Activated T-cell treated with anti-CD3 and anti-CD28 coated beads, Interleukin-2, amount 50 U/mL, for 1 hour (primary cell): ENCODE measurements at places on chromosomes 1 and 21.
A peak's percentile ranks its signal among the peaks of the same experiment; 100 is the strongest.

- DNase-seq, result no peak
Observed at GRCh38 chr1:61520401-61520800, 204.5 kb downstream of the TM2D1 start.

DNA sequence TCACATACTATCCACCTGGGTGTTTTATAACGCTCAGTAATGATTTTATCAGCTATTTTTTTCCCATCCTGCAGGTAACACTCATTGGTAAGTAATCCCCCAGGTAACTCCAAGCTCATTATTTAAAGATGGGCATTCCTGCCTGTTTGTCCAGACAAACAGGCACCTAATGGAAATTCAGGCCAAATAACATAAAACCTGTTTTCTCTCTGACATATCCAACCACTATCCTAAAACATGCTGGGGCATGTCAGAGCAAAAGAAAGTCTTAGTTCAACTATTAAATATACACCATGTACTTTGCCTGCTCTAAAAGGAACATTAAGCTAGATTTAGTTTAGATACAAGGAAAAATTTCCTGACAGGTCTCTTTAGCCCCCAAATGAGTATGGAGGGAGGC lies 987.7 kb downstream of the TTLL7 start:
- DNase-seq, result no peak

- no peak for DNase-seq
Observed at GRCh38 chr1:182283746-182284544, 107.6 kb downstream of the GLUL start.

DNA sequence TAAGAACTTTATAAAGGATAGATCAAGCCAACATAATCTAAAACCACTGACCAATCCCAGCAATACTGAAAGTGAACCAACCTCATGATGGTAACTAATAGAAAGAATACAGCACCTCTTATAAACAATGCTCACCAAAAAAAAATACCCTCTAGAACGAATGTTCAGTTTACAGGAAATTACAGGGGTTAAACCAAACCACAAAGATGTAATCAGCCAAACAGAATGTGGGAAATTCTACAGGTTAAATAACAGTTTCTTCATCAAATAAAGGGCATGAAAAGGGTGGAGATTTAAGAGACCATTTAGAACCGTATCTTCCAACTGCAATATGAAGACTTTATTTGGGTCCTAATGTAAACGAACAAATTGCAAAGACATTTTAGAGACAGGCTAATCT lies 30.4 kb downstream of the ARID4B start:
- no peak for DNase-seq

DNA sequence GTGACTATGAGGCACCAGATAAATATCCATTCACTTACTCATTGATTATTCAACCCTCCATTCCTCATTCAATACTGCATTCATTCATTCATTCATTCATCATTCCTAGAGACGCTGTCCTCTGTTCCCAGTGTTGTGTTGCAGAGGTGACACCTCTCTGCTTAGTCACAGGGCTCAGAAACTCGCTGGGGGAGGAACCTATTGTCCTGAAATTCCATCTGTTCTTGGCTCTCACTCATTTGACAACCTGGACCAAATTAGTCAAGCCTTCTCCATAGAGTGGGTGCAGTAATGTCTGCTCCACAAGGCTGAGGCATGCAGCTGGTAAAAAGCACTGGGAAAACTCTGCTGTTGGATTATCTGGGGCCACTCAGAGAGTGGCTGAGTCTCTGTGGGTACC lies 49.7 kb downstream of the MYOM3 start:
- no peak for DNase-seq

- no peak for DNase-seq
Observed at GRCh38 chr1:85330214-85330631, 53.8 kb upstream of the BCL10 start.

GRCh38 chr1:235017719-235018118 lies 110.9 kb downstream of the TOMM20 start:
- no peak for DNase-seq

DNA sequence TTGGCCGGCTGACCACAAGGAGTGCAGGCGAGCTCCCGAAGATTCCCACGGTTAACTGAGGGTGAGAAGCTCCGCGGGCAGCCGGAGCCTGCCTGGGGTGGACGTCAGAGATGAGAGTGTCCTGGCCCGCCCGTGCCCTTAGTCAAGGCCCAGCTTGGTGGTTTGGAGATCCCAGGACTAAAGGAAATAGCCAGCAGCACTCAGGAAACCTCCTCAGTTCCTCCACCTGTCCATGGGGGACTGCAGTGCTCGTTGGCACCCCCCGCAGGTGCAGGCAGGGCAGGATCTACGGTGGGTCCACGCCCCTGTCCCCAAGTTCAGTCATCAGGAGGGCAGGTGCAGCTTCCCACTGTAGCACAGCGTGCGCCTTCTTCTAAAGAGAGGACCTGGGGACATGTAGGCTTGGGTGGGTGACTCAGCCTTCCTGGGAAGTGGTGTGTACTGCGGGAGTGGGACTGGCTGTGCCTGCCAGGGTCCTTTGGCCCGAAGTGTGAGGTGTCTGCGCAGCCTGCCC lies 32.5 kb downstream of the SLX9 start:
- no peak for DNase-seq

DNA sequence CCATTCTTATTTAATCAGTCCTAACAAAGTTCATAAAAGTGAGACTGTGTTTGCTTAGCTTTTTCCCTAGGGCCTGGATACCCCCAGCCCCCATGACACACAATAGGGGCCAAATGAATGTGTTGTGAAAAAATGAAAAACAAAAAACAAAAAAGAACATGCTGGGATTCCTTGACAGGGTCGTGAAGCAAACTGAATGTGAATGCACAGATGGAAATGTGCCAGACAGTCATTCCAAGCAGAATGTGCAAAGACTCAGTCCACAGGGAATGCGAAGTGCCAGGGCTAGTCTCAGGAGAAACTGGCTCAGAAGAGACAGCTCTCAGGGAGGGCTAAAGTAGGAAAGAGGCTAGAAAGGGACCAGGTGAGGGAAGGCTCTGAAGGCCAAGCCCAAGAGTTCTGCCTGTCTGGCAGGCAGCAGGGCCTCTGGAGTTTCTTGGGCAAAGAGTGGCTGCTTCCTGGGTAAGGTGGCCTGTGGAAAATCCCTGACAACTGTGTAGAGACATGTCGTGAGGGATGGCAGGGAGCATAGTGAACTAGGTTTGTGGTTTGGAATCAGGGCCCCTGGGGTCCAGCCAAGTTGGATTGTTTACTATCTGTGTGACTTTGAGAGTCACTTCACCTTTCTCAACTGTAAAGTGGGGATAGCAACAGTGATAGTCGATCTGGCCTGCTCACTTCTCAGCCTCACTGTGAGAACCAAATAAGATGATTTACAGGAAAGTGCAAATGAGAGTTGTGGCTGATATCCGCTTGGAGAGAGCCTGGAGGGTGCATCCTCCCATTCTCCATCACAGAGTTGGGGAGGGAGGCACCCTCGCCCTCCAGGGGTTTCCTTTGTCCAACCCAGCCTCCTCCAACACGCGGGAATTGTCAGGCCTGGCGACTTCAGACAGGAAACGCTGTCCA lies 1.2 kb upstream of the ADAM15 start:
- no peak for DNase-seq

DNA sequence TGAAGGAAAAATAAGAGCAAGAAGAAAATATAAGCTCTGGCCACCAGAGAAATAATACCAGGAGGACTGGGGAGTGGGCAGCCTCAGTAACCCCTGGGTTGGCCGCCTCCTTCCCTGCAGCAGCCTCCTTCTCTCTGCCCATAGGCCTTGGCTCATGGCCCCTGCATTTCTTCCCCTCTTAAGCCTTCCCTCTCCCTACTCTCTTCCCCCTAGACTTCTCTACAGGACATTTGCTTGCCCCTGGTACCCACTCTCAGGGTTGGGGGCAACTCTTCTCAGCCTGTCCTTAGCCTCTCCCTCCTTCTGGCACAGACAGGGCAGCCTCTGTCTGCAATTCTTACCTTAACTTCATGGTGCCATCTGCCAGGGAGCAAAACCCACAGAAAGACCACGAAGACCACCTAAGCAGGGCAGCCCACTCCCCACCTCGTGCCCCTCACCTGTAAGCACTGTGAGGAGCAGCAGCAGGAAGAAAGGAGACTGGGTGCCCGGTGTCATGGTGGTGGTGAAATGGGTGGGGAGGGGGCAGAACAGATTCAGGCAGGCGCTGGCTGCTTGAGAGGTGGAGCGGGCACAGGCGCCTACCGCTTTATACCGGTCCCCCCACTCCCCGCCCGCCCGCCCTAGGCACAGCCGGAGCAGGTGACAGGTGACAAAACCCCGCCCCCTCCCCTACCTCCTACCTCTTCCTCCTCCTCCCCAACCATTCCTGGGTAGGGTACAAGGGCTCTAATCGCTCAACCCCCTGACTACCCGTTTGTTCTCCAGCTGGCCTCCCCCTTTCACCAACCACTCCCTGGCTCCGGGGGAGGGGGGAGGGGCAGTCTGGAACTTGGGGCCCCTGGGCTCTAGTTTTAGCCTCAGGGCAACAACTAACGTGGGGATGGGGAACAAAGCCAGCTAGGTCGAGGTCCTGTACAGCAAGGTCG lies 15.1 kb downstream of the THBS3 start:
- DNase-seq, result no peak

- DNase-seq, result no peak
Observed at GRCh38 chr1:35278886-35279554, 10.5 kb downstream of the ZMYM4 start.

DNA sequence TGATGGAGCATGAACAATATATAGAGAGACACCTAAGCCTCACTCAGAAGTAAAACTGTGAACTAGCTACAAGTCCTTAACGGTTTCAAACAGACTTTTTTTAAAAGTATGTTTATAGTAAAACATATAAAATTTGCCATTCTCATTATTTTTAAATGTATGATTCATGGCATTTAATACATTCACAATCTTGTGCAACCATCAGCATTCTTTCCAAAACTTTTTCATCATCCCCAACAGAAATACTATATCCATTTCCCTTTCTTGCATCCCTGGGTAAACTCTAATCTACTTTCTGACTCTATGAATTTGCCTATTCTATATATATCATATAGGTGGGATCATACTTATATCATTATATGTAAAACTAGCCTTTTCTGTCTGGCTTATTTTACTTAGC lies 25.5 kb downstream of the EVI5 start:
- DNase-seq, result no peak

DNA sequence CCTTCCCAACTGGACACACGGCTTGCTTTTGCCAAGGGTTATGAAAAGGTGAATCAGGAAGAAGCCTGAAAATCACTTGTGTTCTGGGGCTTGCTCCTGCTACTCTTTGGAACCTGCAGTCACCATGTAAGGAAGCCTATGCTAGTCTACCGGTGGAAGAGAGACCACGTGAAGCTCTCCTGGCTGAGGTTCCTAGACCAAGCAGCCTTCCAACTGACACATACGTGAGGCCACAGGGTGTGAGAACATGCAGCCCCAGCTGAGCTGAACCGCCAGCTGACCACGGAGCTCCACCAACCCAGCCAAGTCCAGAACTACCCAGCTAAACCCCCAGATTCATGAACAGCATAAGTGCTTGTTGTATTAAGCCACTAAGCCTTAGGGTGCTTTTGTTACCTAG lies 72.8 kb upstream of the KRTAP19-8 start:
- no peak for DNase-seq

GRCh38 chr21:39232861-39233291 lies 49.6 kb upstream of the PSMG1 start:
- DNase-seq, result no peak

DNA sequence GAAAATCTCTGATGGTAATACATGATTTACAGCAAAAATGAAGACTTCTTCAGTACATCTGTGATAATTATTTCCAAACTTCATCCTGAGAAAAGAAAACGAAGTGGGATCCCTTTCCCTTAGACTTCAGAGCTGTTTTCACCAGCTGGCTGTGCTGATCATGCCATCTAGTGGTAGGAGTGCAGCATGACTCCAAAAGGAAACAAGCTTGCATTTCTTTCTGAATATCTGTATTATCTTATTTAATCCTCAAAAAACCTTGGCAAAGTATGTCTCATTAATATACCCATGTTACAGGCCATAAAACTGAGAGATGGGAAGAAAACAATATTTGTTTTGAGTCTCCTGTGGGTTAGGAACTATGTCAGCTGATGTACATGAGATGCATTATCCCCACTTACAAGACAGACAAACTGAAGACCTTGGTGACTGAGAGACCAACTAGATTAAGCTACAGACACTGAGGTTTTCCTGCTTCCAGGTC lies 9.8 kb upstream of the GJA8 start:
- no peak for DNase-seq

- DNase-seq, result no peak
Observed at GRCh38 chr21:42125571-42126544, 54.7 kb downstream of the UMODL1 start.

- DNase-seq, result no peak
Observed at GRCh38 chr1:241839369-241839979, 8.5 kb upstream of the EXO1 start.

GRCh38 chr1:22416555-22417454 lies 34.8 kb upstream of the ZBTB40 start:
- peak; percentile 75 for DNase-seq

GRCh38 chr1:57188168-57188567 lies 222.4 kb upstream of the C8B start:
- no peak for DNase-seq

DNA sequence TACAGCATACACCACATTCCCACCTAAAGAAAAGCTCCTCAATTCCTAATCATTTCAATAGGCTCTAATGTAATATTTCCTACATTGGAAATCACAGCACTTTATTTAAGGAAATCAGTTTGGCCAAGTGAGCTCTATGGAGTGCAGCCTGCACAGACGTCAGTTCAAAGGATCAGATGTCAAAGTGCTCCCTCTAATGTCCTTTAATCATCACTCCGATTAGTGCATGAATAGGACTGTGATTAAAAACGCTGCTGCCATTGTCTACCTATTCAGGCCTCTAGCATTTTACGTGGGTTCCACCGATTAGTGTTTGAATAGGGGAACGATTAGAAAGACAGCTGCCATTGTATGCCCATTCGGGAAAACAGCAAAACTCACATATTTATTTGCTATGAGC lies 50.2 kb downstream of the DPYD start:
- no peak for DNase-seq

DNA sequence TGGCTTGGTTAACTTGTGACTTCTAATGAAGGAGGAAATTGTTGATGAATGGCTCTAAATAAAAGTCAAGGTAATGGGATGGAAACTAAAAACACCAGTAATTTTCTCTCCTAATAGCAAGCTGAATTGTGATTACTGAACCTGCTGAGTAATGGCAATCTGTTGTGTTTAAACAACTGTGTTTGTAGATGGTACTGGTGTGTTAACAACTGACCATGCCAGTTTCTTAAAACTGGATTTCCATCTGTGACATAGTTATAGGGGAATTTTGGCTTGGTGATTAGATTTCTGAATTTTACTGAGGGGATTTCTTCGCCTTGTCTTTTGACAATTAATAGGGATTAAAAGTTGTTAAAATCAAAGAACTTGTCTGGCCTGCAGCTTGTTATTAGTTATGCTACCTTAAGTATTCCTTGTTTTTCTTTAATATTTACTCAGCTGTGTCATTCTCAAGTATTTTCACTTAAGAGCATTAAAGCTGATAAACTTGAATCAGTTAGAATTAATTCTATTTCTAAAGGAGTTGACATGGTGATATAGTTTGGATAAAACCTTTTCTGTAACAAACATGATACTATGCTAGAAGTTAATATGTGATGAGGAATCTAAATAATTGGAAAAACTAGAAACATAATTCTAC lies 7.9 kb upstream of the ERO1B start:
- no peak for DNase-seq

- no peak for DNase-seq
Observed at GRCh38 chr1:162171111-162171510, 101.6 kb downstream of the NOS1AP start.

- no peak for DNase-seq
Observed at GRCh38 chr1:89553157-89553556, 28.5 kb downstream of the LRRC8B start.
